Memory B cell (primary cell): ENCODE measurements at places on chromosomes 3 and 15.

GRCh38 chr3:42067326-42067725 is 23.8 kb upstream of the TRAK1 start:
- DNase-seq: peak; percentile 73

DNA sequence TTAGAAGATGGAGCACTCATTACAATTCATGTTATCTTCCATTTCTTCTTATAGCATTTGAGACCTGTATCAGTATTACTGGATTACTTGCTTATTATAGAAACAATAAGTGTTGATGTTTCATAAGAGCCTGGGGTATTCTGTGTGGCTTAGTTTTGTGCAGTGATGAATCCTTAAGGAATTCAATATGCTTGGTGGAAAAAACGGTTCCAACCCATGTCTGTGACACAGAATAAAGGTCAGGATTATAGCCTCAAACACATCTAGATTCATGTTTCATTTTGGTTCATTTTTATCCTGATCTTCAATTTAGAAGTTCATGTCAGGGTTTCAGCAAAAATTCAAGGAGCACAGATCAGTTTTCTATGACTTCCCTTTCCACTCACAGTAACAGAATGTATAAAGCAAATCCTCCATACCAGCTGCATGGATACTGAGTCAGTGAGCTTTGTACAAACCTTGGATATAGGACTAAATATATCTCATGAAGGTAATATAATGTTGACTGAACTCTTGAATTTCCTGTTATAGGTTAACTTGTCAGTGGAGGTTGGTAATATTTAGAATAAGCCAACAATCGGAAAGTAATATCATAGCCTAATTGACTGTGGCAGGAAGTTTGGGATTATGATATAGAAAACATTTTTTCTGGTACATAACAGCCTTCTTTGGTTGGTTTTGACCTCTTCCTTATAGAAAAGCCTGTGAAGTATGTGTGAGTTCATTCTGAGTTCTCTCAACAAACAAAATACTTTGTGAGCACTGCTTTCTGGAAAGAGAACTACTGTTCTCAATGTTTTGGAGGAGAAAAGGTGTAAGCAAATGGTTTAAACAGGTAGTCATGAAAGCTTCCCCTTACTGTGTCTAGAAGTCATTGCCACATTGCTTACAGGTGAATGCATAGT is 218.2 kb upstream of the TPM1 start:
- no peak for DNase-seq

GRCh38 chr3:114338651-114339357 is 45.0 kb downstream of the TIGIT start:
- no peak for DNase-seq

GRCh38 chr15:38549222-38549621 is 15.4 kb downstream of the RASGRP1 start:
- DNase-seq: no peak

GRCh38 chr15:41417418-41418195 is 712 bp downstream of the RTF1 start:
- DNase-seq: no peak

DNA sequence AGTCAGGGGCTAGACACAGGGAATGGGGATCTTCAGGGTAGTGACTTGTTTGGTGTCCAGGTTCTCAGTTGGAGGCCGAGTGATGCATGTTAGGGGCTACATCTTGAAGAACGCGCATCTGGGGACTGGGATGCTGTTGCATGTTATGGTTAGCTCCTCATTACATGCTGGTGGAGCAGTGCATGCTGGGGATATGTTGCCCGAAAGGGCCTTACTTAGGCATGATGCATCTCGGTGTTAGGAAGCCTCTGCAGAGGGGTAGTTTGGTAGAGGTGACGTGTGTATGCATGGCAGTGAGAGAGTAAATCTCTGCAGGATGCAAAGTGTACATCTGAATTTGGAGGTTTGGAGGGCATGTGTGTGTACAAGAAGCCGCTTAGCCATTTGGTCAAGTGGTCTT is 2.4 kb downstream of the EIF4G1 start:
- DNase-seq: no peak
